ENCODE measurements at places on chromosomes 12 and 14.

- no peak for DNase-seq
These were observed 42.4 kb upstream of the SGPP1 start for GRCh38 chr14:63770187-63770807.

DNA sequence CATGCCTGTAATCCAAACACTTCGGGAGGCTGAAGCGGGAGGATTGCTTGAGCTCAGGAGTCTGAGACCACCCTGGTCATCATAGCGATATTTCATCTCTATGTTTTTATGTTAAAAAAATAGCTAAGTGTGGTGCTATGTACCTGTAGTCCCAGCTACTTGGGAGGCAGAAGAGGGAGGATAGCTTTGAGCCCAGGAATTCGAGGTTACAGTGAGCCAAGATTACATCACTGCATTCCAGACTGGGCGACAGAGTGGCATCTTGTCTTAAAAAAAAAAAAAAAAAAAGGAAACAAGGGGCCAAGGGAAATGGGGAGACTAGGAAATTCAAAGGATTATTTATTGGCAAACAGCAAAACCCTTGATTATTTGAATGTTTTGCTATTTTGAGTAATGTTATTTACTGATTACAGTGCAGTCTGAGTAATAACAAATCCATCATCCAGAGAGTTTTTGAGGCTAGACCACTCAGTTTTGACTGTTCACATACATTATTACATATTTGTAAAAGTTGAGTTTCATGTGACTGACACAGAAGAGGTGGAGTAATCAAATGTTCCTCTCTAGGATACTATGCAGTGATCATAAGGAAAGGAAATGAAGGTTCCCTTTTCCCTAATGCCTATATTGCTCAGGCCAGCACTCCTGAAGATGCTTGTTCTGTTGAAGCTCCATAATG is 40.8 kb downstream of the PRKCH start:
- no peak for DNase-seq

GRCh38 chr12:121515615-121516014 is 65.2 kb downstream of the KDM2B start:
- DNase-seq = no peak

DNA sequence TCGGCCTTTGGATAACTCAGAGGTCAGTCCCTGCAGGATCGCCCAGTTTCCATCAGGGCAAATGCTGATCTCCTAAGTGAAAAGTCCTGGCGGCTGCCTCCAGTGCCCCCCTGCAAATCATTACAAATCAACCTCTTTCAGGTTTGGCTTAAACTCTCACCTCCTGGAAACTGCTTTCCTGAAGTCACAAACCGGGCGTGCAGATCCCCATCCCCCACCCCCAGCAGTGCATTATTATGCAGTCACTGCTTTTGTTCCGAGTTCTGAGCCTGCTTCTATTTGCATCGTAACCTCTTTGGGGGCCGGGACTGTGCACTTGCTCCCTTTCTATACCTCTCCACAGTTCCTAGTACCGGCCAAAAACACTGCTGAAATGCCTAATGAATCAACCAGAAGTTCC is at the start of gene USP44:
Gene USP44 (minus strand): TSS at position 172 of the 400 bp plus-strand sequence. CDS start 17,220 bp downstream, outside the sequence.
- no peak for DNase-seq

- no peak for DNase-seq
These were observed 123.1 kb downstream of the PIWIL1 start for GRCh38 chr12:130460611-130461446.

GRCh38 chr12:47393403-47393790 is 312.4 kb downstream of the RPAP3 start:
- DNase-seq = no peak

Measured in NCI-H1930 (cell line).